Right hindlimb (tissue), 1 donor: ENCODE measurements at places on chromosomes 16 and 17.

GRCh38 chr16:73025856-73026210 lies 22.1 kb downstream of the ZFHX3 start:
- DNase-seq, result no peak

DNA sequence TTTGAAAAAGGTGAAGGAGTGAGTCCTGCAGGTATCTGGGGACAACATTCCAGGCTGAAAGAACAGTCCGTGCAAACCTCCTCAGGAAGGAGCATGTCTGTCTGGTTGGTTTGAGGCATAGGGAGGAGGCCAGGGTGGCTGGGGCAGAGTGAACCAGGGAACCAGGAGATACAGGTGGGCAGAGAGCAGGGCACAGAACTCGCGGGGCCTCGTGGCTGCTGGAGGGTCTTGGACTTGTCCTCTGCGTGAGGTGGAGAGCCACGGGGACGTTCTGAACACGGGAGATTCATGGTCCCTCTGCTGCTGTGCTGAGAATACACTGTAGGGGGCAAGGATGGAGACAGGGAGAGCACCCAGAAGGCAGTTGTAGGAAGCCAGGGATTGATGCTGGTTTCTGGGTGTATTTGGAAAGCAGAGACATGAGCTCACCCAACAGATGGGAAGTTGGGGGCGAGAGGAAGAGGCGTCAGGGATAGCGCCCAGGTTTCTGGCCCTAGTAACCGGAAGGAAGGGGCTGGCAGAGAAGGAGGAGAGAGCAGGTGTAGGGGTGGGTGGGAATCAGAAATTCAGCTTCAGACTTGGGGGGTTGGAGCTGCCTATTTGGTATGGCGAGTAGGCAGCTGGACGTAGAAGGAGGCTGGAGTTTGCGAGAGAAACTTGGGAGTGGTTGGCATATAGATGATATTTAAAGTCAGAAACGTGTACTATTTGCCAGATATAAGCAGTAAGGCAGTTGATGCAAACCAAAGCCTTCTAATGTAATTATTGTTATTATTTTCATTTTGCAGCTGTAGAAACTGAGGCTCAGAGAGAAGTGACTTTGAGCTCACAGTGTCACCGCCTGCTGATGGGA lies at the start of gene CCL17:
TSS of gene CCL17 (plus strand) at position 803 of the 853 bp plus-strand sequence. CDS start 9,166 bp downstream, outside the sequence.
- DNase-seq, result no peak

DNA sequence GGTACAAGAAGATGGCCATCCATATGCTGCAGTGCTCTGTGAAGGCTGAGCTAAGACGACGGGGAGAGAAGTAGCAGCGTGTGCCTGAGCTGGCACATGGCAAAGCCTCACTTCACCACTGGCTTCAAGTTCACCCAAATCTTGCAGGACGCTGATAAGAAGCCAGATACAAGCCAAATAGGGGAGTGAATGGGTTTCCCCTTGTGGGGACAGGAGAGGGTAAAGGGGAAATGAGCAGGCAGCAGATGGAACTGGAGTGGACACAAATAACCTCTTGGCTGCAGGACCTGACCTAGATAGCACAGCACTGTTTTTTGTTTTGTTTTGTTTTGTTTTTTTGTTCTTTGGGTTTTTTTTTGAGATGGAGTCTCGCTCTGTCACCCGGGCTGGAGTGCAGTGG lies 21.0 kb upstream of the PITPNA start:
- DNase-seq, result no peak

DNA sequence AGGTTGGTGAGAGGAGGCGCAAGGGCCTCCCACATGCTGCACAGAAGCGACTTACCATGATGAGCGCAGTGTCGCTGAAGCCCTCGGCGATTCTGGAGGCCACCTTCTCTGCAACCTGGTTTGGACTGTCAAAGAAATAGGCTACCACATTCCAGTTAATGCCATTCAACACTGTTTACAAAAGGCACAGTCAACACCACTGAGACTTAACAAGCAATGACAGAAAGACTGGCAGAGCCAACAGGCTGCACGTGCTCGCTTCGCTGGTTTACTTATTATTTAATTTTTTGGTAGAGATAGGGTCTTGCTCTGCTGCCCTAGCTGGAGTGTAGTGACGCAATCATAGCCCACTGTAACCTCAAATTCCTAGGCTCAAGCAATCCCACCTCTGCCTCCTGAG lies 18.2 kb downstream of the EMC8 start:
- no peak for DNase-seq

DNA sequence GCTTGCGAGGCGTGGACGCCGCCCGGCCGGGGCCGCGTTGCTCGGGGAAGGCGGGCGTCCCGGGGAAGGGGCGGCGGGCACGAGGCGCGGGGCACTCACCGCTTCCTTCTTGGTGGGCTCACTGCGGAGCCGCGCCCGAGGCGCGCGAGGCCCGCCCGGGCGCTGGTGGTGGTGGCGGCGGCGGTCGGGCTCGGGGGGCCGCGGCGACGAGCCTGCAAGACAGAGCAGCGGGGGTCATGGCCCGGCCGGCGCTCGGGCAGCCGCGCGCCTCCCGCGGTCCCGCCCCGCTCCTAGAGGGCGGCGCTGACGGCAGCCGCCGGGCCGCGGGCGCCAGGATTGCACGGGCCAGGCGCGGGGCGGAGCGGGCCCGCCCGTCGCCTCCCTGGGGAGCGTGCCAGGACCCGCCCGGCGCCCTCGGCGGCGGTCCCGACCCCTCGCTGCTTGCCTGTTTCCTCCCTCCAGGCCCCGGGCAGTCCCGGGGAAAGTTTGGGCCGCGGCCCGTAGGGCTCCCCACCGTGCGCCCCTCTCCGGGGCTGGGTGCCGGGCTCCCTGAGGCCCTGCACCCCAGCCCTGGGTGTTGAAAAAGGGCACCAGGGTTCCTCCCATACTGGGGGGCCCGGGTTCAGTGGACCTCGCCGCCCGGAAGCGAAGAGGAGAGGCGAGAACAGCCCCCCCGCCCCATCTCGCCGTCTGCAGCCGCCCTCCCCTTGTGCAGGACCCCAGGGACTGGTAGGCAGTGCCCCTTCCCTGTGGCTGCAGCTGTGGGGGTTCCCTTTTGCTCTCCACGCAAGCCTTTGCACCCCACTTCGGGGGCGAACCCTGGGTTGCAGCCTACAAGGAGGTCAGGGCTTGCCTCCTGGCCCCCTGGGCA lies at the start of gene C16orf74:
TSS of gene C16orf74 (minus strand) at position 270 of the 871 bp plus-strand sequence. CDS start 15,879 bp downstream, outside the sequence.
- DNase-seq, result no peak

DNA sequence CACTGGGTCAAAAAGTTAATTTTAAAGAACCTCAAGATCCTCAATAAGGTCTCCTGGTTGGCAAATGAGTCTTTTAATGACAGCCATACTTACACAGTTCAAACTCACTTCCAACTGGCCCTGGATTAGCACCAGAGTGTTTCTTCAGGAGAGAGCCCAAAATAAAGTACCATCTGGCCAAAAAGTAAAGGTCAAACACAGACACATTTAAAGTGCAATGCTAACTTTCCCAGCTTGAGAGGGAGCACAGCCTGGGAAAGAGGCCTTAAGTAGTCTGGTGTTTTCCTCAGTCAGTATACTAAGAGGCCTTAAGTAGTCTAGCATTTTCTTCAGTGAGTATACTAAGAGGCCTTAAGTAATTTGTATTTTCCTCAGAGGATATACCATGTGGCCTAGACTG lies 46.6 kb upstream of the ERN1 start:
- no peak for DNase-seq

- no peak for DNase-seq
Observed at GRCh38 chr17:60901806-60902205, 224.2 kb downstream of the BCAS3 start.
